ENCODE measurements at places on chromosomes 1 and 21. TPM values are rescaled to one million over a fixed set of nuclear protein-coding genes. Genes with fewer than 3 reads are reported as not detected.

DNA sequence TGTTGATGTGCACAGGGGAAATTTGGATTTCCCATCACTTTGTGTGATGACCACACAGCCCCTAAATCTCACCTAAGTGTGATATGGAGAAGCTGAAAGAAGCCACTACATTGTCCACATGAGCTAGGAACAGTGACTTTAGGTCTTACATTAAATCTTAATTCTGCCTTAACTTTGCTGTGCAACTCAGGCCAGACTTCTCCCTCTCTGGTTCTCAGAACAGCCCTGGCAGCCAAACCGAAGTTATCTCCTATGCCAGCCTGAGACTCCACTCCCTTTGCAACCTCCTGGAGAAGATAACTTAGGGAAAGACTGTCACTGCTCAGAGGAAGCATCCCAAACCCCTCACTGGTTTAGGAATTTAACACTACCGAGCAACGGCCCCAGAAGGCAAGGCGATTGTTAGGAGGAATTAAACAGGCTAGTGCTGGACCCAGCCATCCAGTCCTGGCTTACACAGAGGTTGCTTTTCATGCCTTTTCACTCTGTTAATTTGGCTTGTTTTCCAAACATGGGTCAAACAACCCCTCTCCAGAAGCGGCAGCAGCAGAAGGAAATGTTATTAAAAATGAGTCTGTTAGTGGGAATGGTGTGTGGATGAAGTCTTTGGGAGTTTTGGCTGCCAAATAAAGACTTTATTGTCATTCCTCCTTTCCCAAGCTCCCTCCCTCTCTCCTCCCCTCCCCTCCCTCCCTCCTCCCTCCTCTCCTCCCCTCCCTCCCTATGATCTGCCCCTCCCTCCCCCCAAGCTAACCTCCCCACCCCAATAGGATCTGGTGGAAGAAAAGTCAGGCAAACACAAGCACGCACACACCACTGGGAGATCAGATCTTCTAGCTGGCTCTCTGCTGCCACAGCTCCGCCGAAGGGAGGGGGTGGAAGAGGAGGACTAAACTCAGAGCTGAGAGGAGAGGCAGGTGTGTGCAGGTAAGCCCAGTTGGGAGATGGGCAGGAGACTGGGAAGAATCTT is at the start of gene PRELP:
Gene PRELP, plus strand, starts transcription at position 795 of the 970 bp plus-strand sequence. CDS start 7,379 bp downstream, outside the sequence.
- no peak within 1 kb of the TSS for H3K27ac ChIP-seq
- H3K4me1 ChIP-seq = peaks cover under 1% of the 10 kb centered on the region
- no peak within 1 kb of the TSS for H3K4me3 ChIP-seq
- H3K27me3 ChIP-seq = no peaks in the 10 kb centered on the region

- no peak for DNase-seq
- no peak overlapping the region for H3K4me3 ChIP-seq
- H3K4me1 ChIP-seq = no peaks in the 10 kb centered on the region
- no peaks in the 10 kb centered on the region for H3K36me3 ChIP-seq
Measured at GRCh38 chr1:82837766-82838465, 1037.2 kb downstream of the ADGRL2 start.

DNA sequence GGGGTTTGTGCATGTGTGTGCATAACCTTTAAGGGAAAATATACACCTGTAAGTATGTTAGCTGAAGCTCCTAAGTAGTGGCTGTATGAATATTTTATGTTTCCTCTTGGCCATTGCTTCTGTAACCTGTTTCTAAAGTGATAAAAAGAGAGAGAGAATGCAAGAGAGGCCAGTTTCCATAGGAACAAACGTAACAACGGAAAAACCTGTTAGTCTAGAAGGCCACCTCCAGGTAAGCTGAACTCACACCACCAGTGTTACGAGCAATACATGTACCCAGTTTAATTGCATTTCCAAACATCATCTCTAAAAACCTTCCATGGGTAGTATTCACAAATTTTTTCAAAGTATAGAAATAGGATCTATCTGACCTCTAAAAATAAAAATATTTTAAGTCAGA is 63.1 kb downstream of the PLPPR4 start:
- H3K36me3 ChIP-seq = no peaks in the 10 kb centered on the region
- no peak for DNase-seq
- H3K27me3 ChIP-seq = no peaks in the 10 kb centered on the region

- H3K27ac ChIP-seq = no peak overlapping the region
- H3K4me3 ChIP-seq = no peak overlapping the region
- no peak for DNase-seq
- H3K4me1 ChIP-seq = no peaks in the 10 kb centered on the region
- H3K27me3 ChIP-seq = no peaks in the 10 kb centered on the region
Measured at GRCh38 chr1:67956116-67956515, 94.3 kb downstream of the DIRAS3 start.

Gene IL10RB
- polyA plus RNA-seq = 47.2 TPM

Gene DNAJC6
- polyA plus RNA-seq = 0.28 TPM

Gene ZMYND12
- polyA plus RNA-seq = 0.14 TPM
